NCI-H1105 (cell line): ENCODE measurements at places on chromosomes 1 and 21.

DNA sequence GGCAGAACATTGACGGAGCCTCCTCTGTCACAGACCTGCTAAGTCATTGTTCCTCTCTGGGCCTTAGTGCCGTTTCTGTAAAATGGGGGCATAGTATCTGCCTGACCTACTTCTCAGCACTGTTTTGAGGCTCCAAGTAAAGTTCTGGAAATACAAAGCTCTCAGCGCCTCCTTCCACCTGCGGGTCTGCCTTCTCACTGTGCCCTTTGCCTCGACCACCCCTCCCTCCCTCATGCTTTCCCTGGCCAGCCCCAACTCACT lies 15.4 kb upstream of the WASF2 start:
- no peak for DNase-seq

DNA sequence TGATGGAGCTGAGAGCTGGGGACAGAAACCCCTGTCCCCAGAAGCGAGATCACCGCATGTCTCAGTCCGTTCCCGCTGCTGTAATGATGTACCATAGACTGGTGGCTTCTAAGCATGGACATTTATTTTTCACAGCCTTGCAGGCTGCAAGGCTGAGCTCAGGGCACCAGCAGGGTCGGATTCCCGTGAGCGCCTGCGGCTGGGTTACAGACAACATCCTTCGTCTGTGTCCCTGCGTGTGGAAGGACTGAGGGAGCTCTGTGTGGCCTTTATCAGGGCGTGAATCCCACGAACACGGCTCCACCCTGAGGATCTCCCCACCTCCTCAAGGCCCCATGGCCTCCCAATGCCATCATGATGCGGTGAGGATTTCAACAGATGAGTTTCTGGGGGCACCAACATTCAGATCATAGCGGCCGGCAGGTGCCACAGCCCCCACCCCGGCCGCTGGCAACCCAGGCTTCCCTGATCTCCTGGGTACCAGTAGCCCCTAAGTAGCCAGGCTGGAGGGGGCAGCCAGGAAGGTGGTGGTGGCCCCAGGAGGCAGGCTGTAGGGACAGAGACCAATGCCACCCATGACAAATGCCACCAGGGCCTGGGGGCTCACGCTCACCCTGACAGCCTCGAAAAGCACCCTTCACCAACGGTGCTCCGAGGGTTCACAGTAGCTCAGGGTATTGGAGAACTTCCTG lies 104.4 kb downstream of the CRYAA start:
- DNase-seq = no peak

- no peak for DNase-seq
These were observed 882 bp upstream of the FCAMR start for GRCh38 chr1:206971029-206971655.

- DNase-seq = no peak
These were observed 115.9 kb downstream of the IFI44 start for GRCh38 chr1:78765489-78765888.
